ENCODE measurements at places on chromosomes 1 and 21.
A peak's percentile ranks its signal among the peaks of the same experiment; 100 is the strongest.

- peak; percentile 87 for DNase-seq
Observed at GRCh38 chr1:29711582-29712283, 475.4 kb downstream of the PTPRU start.

DNA sequence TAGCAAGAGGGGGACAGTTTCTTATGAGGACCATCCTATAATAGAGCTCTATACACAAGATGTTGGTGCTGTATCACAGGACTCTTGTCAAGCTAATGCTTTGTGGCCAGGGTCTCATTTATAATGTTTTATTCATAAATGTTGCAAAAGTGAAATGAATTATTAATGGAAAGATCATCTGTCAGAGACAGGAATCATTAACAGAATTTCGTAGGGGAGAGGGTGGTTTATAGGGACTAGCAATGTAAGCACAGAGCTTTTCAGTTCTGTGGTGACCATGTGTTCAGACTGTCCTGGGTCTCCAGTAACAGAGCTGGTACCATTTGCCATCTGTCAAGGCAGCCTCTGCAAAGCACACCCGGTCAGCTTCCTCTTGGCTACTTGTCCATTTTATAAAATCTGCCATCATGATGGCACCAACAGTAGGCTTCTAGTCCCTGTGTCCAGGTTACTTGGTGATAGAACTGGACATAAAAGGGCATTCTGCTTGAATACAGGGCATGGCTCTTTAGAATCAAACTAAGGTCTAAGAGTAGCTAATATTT lies 36.2 kb downstream of the LPAR3 start:
- DNase-seq, result no peak

GRCh38 chr1:20339811-20340457 lies 49.3 kb downstream of the VWA5B1 start:
- DNase-seq, result no peak

DNA sequence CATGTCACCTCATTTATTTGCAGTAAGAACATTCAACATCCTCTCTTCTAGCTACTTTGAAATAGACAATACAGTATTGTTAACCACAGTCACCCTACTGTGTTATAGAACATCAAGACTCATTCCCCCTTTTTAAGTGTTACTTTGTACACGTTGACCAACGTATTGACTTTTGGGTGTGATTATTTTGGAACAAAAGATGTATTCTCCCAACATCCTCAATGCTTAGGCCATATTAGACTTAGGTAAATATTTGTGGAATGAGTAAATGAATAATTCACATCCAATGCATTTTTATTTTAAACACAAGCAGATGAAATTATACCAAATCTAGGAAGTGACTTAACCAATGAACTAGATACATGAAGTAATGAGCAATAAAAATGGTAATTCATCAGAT lies 296.6 kb downstream of the CHRM3 start:
- DNase-seq, result no peak

DNA sequence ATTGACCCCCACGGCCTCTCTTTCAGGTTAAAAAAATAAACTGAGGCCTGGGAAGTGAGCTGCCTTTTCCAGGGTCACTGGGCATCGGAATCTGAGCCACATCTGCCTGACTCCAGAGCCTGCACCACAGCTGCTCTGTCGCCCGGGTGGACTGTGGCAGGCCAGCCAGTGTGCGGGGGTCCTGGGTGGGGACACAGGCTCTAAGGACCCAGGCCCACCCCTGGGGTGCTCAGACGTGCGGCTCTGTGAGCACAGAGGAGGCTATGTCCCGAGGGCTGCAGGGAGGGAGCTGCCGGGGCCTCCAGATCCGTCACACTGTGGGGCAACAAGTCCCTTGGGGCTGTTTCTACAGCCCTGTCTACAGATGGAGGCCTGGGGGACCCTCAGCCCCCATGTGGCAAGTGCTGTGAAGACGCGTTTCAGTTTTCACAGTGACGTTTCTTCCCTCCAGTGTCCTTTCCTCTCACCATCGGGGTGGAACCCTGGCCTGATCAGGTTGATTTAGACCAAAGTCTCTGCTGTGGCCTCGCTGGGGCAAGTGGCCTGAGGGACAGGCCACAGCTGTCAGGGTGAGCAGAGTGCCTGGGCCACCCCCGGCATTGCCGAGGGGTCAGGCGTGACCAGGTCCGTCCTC lies 39.2 kb upstream of the ACTRT2 start:
- DNase-seq, result no peak

DNA sequence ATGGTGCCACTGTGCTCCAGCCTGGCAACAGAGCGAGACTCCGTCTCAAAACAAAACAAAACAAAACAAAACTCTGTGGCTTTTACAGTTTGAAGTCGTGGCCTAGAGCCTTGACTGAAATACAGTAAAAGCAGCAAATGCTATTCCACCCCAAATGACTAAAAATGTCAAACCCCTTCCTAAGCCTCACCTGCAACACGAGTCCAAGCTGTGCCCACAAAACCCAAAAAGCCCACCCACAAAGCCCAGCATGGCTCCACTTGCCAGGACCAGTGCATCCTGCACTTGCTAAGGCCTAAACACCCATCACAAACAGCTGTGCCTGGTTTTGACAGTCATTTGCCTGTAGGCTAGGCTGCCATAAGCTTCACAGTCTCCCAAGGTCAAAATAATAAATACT lies 21.3 kb downstream of the VAV3 start:
- DNase-seq, result no peak

- DNase-seq, result no peak
Observed at GRCh38 chr1:163509114-163509513, 187.4 kb downstream of the NUF2 start.

DNA sequence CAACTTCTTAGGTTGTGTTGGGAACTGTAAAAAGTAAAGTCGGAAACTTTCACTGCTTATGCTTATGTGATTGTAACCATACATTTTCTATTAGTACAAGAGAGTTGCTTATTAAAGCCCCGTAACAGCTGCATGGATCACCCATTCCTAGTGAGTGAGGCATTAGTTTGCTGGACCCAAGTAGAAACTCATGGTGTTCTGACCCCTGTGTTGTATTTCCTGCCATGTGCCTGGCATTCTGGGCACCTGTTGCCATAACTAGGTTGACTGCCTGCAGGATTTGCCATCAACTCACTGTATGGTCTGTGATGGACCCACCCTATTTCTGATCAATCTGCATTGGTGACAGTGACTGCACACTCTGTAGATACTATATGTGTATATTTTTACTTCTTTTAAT lies 173.0 kb downstream of the PGBD5 start:
- no peak for DNase-seq

Data from EH (cell line).